Motor neuron (in vitro differentiated cells): ENCODE measurements at places on chromosomes 5 and 9. TPM values are rescaled to one million over a fixed set of nuclear protein-coding genes. Genes with fewer than 3 reads are reported as not detected.

DNA sequence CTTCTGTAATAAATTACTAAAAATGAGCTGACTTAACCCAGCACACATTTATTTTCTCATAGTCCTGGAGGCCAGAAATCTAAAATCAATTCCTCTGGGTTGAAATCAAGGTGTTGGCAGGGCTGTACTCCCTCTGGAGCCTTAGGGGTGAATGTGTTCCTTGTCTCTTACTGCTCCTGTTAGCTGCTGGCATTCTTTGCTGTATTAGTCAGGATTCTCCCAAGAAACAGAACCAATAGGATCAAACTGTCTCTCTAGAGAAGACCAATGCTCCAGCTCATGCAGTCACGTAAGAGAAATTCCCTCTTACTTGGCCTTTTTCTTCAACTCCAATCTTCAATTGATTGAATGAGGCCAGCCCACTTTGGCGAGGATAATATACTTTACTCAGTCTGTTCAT lies 15.3 kb upstream of the CD180 start:
- no peak for ATAC-seq

GRCh38 chr5:112533362-112533761 lies 114.3 kb upstream of the EPB41L4A start:
- peak; percentile 62 for ATAC-seq

DNA sequence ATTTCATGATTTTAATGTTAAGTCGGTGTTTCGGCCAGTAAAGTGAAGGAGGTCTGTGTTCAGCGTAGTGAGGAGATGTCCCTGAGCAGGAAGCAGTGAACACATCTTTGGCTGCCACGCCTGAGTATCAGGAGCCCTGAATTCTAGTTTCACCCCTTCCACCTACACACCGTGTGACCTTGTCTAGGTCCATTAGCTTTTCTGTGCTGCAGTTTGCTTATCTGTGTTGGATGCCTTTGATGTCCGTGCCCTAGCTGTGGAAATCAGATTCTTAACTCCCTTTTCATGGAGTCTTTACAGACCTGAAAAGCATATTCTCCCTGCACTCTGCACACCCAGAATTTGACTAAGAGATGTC lies 601 bp downstream of the FBXO38 start:
- ATAC-seq, result peak; percentile 7

GRCh38 chr5:120405923-120406322 lies 58.2 kb upstream of the PRR16 start:
- no peak for ATAC-seq

- peak; percentile 90 for ATAC-seq
Measured at GRCh38 chr5:144504929-144505577, 334.4 kb downstream of the KCTD16 start.

The OLFM1 gene
- 67.0 and 69.1 TPM in 2 replicates for total RNA-seq

The NRG2 gene
- total RNA-seq, result 0.57 and 1.1 TPM in 2 replicates
